ENCODE measurements at places on chromosomes 2 and 18.

DNA sequence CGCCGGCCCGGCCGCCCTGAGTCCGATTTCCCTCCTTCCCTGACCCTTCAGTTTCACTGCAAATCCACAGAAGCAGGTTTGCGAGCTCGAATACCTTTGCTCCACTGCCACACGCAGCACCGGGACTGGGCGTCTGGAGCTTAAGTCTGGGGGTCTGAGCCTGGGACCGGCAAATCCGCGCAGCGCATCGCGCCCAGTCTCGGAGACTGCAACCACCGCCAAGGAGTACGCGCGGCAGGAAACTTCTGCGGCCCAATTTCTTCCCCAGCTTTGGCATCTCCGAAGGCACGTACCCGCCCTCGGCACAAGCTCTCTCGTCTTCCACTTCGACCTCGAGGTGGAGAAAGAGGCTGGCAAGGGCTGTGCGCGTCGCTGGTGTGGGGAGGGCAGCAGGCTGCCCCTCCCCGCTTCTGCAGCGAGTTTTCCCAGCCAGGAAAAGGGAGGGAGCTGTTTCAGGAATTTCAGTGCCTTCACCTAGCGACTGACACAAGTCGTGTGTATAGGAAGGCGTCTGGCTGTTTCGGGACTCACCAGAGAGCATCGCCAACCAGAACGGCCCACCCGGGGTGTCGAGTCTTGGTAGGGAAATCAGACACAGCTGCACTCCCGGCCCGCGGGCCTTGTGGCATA is 4.6 kb downstream of the SIX2 start:
- no peak for DNase-seq

- no peak for DNase-seq
These were observed 32.1 kb upstream of the TTC39C start for GRCh38 chr18:23982155-23983079.

- no peak for DNase-seq
These were observed 31.3 kb downstream of the DGKD start for GRCh38 chr2:233385489-233386044.

DNA sequence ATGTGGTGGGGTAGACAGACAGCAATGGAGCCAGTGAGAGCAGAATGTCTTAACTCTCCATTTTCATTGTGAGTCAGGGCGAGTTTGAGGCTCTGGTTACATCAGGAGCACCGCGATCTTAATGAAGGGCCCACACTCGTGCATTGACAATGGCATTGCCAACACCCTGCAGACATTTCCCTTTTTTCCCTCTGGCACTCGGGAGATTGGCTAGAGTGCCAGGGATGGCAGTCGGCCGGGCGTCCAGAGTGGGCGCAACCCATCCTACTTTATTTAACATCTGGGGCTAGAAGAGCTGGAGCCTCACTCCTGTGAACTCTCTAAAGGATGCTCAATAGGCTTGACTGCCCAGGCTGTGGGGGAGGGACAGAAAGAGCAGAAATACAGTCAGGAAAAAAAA is 9.7 kb downstream of the PROKR1 start:
- DNase-seq: no peak

- DNase-seq: no peak
These were observed 16.3 kb downstream of the TSHZ1 start for GRCh38 chr18:75226956-75227316.

GRCh38 chr2:47056868-47057686 is 98.0 kb downstream of the STPG4 start:
- DNase-seq: no peak

- peak; percentile 55 for DNase-seq
These were observed 1.2 kb downstream of the STK17B start for GRCh38 chr2:196170213-196170605.

- no peak for DNase-seq
These were observed 481.4 kb upstream of the CDH7 start for GRCh38 chr18:65269375-65269774.

All from activated naive CD4-positive, alpha-beta T cell treated with Interleukin-2 at 50 U/mL for 16 hours (primary cell).